NCI-H226 (cell line): ENCODE measurements at places on chromosomes 3 and 15.

- no peak for DNase-seq
These were observed 95.7 kb downstream of the PLXNA1 start for GRCh38 chr3:127078626-127079025.

DNA sequence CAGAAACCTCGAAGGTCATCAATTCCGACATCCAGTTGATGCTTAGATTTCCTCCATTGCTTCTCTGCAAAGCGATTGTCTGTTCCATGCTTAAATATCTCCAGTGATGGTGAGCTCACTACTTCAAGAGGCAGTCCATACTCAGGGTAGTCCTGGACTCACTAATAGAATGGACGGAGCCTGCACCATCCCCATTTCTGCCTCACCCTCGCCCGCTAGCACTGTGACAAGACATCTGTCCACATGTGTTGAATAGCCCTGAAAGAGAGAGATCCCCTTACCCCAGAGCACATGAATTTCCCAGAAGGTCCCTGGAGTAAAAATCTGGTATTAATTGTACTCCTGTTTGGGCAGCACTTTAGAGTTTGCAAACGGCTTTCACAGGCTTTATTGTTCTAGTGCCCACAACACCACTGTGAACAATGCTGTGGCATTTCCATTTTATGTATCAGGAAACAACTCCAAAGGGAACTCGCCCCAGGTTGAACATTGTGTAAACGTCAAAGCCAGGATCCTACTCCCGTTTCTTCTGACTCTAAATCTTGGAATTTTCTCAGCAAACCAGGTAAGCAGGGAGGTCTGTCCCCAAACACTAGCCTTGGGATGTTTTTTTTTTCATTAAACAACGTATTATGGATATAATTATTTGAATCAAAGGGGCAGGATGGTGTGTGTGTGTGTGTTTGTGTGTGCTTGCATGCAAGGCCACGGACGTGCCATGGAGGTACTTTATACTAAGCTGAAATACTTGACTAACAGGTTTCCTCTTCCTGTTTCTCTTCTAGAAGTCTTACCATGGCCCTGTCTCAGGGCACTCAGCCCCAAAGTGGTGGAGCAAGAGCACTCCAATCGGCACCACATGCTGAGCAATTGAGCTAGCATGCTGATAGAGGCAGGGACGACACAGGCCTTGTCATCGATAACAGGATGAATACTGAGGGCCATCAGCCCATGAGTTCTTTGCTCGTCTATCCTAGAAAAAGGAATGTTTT is 198.3 kb downstream of the OPA1 start:
- DNase-seq = no peak

DNA sequence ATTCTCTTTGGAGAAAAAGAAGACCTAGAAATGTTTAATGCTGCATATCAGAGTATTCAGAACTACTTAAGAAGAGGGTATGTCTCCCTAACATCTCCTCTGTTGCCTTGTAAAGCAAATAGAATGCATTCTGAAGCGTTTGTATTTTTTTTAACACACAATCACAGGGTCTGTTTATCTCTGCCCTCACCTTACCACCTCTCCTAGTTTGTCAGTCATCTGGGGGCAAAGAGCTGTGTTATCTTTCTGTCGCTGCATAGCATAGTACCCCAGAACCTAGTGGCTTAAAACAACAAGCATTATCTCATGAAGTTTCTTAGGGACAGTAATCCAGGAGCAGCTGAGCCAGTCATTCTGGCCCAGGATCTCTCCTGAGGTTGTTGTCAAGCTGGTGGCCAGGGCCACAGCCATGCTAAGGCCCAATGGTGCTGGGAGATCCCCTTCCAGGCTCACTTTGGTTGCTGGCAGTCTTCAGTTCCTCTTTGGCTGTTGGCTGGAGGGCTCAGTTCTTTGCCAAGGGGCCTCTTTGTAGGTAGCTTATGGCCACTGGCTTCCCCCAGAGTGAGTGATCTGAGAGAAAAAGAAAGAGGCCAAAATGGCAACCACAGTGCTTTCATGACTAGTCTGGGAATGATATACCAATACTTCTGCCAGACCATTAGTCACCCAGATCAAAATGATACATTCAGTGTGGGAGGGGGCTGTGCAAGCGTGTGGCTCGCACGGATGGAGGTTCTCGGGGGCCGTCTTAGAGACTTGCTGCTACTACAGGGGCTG is 17.8 kb downstream of the EDEM1 start:
- DNase-seq = no peak

DNA sequence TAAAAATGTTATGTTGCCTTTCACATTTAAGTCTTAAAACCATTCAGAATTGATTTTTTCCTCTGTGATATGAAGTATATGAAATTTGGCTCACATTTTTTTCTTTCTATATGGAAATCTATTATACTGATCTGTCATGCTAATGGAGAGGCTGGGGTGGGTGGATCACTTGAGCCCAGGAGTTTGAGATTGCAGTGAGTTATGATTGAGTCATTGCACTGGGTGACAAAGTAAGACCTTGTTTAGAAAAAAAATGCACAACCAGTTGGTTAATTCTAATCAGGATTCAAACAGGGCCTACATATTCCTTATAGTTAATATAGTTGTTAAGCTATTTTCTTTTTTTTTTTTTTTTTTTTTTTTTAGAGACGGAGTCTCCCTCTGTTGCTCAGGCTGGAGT is 230.5 kb downstream of the MFSD1 start:
- peak; percentile 6 for DNase-seq

DNA sequence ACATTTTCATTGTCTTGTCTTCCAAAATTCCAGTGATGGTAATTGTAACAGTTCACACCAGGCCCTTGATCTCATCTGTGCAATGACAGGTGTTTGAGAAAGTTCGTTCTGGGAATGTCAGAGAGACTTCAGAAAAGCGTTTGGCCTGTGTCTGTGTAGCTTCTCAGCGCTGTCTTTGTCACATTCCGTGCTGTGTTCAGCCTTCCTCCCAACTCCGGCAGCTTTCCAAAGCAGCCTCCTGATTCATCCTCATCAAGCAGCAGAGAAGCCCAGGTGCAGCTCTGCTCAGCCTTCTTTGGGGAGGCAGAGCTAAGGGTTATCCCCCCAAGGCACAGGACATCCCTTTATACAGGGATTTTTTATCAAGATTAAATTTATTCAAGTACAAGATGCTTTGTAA is 494.0 kb upstream of the SUCLG2 start:
- no peak for DNase-seq

GRCh38 chr3:150225986-150226385 is 182.1 kb upstream of the TSC22D2 start:
- no peak for DNase-seq

GRCh38 chr3:16768956-16769355 is 115.8 kb upstream of the PLCL2 start:
- peak; percentile 42 for DNase-seq

- no peak for DNase-seq
These were observed 36.4 kb downstream of the MECOM start for GRCh38 chr3:169627073-169627472.

DNA sequence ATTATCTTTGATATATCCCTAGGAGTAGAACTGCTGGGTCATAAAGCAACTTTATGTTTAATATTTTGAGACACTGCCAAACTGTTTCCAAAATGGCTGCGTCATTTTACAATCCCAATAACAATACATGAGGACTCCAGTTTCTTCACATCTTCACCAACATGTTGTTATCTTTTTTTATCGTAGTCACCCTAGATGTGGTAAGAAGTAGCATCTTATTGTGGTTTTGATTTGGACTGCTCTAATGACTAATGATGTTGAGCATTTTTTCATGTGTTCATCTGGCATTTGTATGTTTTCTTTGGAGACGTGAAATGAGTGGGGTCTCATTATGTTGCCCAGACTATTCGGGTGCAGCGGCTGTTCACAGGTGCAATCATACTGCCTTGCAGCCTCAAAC is 83.8 kb downstream of the MAP4 start:
- DNase-seq = no peak

DNA sequence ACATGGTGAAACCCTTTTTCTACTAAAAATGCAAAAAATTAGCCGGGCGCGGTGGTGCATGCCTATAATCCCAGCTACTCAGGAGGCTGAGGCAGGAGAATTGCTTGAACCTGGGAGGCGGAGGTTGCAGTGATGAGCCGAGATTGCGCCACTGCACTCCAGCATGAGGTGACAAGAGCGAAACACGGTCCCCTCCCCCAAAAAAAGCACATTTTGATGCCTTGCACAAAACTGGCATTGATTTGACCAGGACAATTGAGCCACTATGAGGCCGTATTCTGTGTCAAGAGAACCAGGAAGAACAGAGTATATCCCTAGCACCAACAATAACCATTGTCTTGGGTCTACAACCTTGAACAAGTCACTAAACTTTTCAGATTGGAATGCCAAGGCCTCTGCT is 50.6 kb downstream of the SH3BP5 start:
- no peak for DNase-seq

DNA sequence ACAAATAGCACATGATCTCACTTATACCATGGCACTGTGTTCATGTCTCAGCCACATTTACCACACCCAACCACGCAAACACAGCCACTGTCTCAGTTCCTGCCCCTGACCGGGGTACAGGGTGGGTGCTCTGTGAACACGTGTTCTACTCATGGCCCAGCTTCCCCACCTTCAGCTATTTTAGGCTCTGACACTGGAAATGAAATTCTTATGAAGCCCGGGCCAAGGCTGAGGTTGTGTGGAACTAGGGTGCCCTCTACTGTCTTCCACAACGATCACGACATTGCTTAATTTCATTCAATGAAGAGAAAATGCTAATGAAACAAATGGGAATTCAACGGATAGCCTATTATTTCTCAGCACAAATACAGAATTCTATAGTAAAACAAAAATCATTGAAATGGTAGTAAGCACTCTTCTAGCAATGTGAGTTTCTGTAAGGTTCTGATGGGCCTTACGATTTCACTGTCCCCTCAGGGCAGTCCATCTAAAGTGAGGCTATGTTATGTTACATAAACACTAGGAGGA is 2.1 kb upstream of the GABRA5 start:
- no peak for DNase-seq

GRCh38 chr3:141266797-141267555 is 35.4 kb downstream of the PXYLP1 start:
- no peak for DNase-seq

DNA sequence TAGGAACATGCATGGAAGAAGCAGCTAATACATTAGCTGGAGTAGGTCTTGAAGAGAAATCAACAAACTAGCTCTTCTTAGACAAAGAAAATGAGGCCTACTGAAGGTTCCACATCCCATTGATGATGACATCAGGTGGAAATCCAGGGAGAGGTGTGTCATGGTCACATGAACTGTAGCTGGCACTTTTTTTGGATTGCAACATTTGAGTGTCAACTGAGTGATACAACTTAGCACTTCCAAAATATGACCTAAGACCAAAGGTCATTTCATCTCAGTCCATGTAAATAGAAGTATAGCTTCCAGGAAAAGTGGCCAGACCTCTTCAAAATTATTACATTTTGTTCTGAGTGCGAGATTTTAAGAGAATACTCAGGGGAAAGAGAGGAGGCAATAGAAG is 117.2 kb upstream of the MEIS2 start:
- no peak for DNase-seq

GRCh38 chr15:37340438-37340837 is 240.1 kb upstream of the MEIS2 start:
- DNase-seq = no peak

DNA sequence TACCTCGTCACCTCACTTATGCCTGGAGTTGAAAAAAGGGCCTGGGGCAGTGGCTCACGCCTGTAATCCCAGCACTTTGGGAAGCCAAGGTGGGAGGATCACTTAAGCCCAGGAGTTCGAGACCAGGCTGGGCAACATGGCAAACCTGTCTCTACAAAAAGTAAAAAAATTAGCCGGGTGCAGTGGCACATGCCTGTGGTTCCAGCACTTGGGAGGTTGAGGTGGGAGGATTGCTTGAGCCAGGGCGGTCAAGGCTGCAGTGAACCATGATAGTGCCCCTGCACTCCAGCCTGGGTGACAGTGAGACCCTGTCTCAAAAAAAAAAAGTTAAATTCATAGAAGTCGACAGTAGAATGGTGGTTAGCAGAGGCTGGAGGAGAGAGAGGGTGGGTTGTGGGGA is 4.6 kb upstream of the NEIL1 start:
- no peak for DNase-seq

DNA sequence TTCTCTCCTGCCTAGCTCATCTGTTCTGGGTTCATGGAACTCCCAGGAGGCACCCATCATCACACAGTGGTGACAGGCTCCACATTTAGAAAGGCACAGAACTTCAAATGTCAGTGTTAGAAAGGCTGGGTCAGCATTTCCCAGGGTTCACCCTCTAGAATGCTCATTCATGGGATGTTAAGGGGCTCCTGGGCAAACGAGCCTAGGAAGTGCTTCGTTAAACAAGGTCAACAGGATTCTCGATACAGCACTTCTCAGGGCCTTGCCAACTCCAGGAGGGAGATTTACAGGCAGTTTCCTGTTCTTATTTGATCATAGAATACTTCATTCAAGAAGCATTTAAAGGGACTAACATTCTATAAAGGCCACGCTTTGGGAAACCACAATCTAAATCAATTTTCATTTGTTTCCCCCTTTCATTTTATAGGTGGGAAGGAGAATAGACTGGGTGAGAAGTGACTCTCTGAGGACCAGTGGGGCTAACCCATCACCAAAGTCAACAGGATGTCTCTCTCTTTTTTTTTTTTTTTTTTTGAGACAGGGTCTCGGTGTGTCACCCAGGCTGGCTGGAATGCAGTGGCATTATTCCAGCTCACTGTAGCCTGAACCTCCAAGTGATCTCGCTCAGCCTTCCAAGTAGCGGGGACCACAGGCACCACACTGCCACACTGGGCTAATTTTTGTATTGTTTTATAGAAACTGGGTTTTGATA is 14.3 kb downstream of the IGDCC4 start:
- no peak for DNase-seq

DNA sequence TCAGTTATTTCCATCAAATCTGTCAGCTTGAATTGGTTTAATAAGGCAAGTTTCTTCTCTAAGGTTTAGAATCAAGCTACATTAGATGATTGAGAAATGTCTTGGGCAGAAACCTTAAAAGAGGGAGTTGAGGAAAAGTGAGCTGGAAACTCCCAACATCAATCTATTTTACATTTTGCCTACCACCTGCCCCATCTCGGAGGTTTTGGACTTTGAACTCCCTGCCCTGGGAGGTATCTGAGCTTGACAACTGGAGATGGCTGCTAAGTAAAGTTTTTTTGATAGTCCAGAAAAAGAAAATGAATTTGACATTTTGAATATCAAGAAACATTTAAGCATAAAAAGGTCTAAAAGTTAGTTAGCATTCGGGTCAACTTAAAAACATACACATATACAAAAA is 234.2 kb downstream of the NFKBIZ start:
- DNase-seq = no peak

DNA sequence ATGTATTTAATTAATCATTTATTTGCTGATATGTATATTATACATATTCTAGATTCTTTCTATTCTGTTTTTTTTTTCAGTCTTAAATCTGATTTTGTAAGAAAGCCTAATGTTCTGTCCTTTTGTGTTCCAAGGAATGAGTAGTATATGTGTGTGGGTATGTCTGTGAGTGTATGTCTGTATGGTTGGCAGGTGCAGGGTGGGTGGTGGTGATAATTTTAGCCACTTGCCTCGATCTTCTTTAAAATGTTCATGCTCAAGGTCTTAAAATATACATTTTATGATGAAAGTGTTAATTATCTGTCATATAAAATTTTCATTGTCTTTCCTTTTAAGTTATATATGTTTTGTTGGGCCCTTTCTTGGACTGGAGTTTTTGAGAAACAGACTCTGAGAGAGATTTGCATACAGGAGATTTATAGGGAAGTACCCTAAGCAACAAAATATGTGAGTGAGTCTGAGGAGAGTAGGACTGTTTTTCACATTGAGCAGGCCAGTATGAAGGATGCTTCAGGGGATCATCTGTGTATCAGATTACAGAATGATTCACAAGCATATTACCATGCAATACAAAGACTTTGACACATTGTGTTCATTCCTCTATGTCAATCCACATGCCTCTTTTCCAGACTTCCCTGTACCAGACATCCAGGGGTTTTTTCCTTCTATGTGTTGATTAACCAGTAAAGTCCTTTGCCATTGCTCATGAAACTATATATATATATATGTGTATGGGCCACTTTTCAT is 211.0 kb upstream of the DPPA4 start:
- DNase-seq = peak; percentile 32
